ENCODE measurements at places on chromosomes 3 and 15.

DNA sequence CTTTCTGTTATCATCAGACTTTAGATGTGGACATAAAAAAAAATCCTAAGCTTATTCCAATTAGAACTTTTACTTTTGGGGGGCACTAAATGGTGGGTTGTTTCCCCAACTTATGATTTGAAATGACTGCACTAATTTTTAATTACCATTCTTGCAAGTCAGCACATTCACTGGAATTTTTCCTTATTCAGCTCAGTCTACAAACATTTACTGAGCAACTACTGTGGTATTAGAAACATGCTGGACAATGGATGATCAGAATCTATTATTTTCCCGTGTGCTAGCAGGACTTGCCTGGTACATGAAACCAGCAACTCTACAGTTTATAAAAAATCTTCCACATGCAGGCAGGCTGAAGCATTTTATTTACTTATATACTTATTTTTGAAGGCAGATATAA is 273.6 kb downstream of the FOXP1 start:
- DNase-seq: no peak

DNA sequence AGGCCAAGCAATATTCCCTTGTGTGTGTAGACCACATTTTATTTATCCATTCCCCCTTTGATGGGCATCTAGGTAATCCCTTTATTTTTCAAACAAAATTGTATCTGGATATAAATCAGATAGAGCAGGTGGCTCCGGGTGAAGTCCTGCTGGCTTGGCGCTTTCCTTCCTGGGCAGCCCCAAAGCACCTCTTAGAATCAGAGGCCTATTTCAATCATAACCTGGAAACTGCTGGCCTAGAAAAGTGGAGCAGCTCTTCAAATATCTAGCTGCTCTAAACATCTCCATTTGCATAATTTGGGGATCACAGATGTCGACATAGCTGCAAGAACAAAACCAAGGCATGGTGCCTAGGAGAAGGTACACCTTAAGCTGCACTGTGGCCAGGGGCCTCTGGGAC is 40.2 kb downstream of the RASGRF1 start:
- no peak for DNase-seq

- DNase-seq: no peak
Observed at GRCh38 chr3:61848885-61849284, 287.5 kb downstream of the PTPRG start.

DNA sequence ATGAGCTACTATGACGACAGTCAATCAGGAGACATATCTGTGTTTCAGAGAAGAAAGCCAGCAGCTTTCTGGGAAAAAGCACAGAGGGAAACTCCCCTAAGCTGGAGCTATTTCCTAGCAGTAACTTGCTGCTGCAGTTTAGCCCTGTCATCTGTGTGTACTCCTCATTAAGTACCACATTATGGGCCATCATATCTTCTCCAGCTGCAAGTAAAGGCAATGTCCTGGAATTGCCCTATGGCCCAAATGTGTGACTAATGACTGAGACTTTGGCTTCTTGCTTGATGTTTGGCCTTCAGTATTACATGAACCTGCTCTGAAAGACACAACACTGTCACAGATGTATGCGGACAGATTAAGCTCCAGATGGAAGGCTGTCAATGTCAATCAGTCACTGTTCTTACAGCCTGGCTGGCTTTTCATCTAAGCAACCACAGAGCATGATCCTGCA is 190.8 kb downstream of the FHIT start:
- DNase-seq: no peak

DNA sequence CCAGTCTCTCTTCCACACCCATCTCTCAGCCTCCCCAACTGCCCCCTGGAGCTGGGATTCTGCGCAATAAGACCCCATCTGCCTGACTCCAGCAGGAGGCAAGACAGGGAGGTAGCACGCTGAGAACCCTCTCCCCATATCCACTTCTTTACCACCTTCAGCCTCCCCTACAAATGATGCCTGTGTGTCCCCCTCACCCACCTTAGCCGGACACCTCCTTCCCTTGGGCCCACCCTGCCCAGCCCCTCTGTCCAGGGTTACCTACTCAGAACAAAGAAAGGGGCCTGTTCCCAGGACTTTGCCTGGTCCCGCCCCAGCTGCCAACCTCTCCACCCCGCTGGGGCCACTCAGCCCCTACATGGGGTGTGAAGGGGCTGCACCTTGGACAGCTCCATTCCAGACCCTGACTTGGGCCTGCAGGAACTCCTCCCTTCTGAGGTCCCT is 40.8 kb upstream of the ATP2B2 start:
- no peak for DNase-seq

GRCh38 chr3:65004306-65004705 is 316.5 kb upstream of the ADAMTS9 start:
- DNase-seq: no peak

DNA sequence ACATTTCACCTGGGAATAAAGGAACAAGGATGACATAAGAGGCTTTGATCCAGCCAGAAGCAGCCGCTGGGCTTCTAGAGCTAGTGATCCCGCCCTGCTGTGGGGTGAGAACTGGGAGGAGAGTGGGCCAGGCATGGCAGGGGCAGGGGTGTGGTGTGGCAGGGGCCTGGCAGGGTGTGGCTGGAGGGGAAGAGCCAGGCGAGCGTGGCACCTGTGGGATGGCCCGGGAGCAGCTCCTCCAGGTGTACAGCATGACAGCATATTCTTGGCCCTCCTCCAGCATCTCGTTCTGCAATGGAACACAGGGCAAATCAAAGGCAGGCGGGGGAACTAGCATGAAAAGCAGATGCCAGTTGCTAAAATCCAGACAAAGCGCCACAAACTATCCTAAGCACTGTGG is 35.5 kb downstream of the CYFIP1 start:
- DNase-seq: no peak

- no peak for DNase-seq
Observed at GRCh38 chr3:166446291-166446690, 609.1 kb upstream of the BCHE start.

GRCh38 chr15:75136758-75137157 is 64.9 kb upstream of the C15orf39 start:
- DNase-seq: no peak

- DNase-seq: no peak
Observed at GRCh38 chr15:90020021-90020735, 19.1 kb downstream of the ZNF710 start.

Measured in activated CD4-positive, alpha-beta T cell treated with anti-CD3 and anti-CD28 coated beads, Interleukin-2, Interleukin-4, amounts not matched to agents 100 ng/mL and 50 ng/mL, durations not matched to agents 16 hours and 8 hours (primary cell).